CD4-positive, alpha-beta T cell treated with Interleukin-17A for 1 hour (primary cell): ENCODE measurements at places on chromosomes 16 and 17.

GRCh38 chr17:13541032-13541480 is 60.7 kb downstream of the HS3ST3A1 start:
- DNase-seq, result no peak

DNA sequence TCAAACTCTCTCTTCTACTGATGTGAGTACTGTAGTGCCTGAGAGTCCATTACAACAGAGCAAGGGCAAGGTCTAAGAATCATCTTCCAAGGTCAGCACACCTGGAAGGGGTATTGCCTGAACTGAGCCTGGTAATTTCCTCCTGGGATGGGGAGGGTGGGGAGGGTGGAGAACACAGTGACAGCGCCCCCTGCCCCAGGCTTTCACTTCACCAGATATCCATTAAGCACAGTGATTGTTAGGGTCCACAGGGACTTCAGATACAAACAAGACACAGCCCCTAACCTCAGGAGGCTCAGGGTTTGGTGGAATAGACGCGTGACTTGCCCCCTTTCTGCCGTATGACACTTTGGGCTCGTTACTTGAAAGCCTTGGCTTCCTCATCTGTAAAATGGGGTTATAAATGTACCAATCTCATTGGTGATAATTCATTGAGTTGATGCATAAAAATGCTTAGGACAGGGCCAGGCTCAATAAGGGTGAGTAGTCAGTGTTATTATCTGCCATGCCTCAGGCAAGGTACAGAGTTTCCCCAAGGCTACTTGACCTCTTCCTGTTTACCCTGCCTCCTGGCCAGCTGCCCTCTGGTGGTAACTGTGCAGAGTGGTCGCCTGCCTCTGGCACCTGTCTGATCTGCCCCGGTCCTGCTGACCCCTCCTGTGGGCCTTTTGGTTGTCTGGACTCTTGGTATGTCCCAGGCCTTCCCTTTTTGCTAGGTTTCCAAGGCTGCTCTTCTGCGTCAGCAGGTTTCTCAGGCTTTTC is 13.1 kb upstream of the BRD7 start:
- no peak for DNase-seq

DNA sequence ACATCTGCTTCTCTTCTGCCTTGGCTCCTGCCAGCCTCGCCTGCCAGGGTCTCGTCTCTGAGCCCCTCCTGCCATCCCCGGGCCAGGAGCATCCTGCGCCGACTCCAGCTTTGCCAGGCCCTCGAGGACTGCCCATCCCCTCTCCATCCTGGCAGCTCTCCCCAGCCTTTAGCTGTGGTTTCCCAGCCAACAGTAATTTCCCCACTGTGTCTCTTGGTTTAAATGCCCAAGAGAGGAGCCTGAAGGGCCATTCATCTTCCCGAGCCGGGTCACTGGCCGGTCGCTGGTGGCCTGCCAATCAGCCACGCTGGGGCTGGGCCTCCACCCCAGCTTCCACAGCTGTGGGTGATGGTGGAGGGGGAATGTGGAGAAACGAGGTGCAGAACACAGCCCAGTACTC is 47.8 kb downstream of the MRC2 start:
- DNase-seq, result no peak

DNA sequence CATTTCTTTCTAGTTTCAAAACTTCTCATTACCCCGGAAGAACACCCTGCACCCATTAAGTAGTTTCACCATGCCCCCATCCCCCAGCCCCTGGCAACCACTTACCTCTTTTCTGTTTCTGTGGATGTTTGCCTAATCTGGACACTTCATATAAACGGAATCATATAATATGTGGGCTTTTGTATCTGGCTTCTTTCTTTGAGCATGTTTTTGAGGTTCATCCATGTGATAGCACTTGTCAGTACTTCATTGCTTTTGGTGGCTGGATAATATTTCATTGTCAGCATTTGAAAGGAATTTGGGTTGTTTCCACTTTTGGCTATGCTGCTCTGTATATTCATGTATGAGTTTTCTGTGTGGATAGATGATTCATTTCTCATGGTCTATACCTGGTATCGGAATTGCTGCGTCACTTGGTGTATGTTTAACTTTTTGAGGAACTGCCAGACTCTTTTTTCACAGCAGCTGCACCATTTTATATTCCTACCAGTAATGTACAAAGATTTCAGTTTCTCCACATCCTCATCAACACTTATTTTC is 30.0 kb upstream of the SLC5A10 start:
- DNase-seq, result peak; percentile 23

DNA sequence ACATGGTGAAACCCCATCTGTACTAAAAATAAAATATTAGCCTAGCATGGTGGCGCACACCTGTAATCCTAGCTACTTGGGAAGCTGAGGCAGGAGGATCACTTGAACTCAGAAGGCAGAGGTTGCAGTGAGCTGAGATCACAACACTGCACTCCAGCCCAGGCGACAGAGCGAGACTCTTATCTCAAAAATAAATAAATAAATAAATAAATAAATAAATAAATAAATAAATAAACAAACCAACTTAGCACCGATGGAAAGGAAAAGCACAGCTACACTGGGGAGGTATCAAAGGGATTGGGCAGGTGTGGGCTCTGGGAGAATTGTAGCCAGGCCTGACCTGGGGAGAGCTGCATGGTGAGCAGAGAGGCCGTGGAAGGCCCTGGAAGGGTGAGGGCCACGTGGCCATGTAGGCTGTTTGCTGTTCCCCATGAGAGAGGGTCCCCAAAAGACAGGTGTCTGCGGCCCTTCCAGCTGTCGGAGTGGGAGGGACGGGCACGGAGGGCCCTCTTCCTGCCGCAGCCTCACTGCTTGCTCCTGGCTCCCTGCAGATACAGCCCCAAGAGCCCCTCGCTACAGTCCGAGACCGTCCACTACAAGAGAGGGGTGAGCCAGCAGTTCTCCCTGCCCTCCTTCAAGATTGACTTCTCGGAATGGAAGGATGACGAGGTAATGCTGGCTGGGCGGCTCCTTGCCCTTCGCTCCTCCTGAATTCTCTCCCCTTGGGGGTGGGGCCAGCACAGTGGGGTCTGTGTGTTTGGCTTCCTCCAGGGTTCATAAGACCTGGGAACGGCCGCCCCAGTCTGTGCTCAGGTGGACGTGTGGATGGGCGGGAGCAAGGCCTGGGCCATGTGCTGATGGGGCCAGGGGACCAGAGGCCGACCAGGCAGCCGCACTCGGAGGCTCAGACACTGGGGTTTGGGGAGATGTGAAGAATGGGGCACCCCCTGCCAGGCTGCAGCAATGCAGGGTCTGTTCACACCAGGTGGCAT is 32.4 kb downstream of the MGRN1 start:
- no peak for DNase-seq

- no peak for DNase-seq
Observed at GRCh38 chr16:53201900-53202299, 147.1 kb downstream of the CHD9 start.

DNA sequence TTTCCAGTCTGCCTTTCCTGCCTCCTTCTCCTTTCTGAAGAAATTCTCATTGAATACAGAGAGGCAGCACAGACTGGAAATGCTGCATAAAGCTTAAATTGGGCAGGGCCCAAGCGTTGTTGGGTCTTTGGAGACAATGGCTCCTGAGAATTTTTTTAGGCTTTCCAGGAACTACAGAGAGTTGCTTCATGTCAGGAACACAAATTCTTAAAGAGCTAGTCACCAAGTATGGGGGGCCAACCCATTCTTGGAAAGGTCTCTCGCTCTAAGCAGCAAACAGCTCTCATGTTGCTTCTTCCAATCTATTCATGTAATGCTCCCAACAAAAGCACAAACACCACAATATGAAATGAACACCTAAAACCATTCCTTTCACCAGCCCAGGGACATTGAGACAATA is 6.9 kb downstream of the HNF1B start:
- no peak for DNase-seq

GRCh38 chr17:27320222-27320560 is 26.3 kb downstream of the WSB1 start:
- DNase-seq, result no peak

DNA sequence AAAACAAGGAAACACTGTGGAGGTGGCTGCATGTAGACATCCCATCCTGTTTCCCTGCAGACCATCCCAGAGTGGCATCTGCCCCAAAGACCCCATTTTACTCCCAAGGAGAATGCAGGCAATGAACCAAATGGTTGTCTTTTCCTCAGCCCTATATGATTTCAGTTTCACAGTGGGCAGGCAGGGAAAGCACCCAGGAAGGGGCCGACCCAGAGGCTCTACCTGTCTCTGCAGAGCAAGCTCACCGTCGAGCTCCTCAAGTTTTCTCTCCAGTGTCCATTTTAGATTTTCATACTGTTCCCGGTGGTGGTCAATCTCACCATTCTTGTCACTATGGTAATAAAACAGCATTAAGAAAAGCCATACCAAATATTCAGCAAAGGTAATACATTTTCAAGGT is 14.6 kb downstream of the CCDC57 start:
- DNase-seq, result no peak

DNA sequence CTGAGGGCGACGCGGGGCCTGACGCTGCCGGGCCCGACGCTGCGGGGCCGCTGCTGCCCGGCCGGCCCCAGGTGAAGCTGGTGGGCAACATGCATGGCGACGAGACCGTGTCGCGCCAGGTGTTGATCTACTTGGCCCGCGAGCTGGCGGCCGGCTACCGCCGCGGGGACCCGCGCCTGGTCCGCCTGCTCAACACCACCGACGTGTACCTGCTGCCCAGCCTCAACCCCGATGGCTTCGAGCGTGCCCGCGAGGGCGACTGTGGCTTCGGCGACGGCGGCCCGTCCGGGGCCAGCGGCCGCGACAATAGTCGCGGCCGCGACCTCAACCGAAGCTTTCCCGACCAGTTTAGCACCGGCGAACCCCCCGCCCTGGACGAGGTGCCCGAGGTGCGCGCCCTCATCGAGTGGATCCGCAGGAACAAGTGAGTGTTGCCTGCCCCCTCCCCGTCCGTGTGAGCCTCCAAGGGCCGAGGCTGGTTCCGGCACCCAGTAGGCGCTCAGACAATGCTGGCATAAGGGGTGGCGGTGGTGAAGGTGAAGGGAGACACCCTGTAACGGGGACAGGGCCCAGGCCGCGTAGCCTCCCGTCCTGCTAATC is 676 bp downstream of the CPD start:
- peak; percentile 38 for DNase-seq

GRCh38 chr17:35865412-35866340 is 3.0 kb downstream of the HEATR9 start:
- DNase-seq, result no peak

- no peak for DNase-seq
Observed at GRCh38 chr17:62110923-62111484, 45.9 kb upstream of the MED13 start.

DNA sequence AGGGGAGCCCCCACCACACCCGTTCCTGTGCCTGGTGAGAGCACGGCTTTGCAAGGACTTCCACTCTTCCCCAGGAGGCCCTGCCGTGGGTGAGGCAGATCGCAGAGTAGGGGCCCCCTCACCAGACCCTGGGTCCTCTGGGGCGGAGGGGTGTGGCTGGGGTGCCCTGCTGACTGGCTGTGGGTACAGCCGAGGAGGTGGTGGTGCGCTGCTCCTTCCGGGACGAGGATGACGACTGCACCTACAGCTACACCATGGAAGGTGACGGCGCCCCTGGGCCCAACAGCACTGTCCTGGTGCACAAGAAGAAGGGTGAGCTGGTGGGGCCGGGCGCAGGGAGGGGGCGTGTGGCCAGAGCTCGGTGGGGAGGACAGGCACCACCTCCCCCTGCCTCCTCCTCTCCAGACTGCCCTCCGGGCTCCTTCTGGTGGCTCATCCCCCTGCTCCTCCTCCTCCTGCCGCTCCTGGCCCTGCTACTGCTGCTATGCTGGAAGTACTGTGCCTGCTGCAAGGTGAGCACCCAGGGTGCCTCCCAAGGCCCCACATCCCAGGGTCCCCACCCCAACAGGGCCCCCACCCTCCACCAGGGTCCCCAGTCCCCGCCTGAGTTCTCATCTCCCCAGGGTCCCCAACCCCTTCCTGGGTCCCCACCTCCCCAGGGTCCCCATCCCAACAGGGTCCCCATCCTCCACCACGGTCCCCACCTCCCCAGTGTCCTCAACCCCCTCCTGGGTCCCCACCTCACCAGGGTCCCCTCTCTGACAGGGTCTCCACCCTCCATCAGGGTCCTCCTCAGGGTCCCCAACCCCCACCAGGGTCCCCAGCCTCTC is 16.1 kb downstream of the ITGB4 start:
- DNase-seq, result no peak

DNA sequence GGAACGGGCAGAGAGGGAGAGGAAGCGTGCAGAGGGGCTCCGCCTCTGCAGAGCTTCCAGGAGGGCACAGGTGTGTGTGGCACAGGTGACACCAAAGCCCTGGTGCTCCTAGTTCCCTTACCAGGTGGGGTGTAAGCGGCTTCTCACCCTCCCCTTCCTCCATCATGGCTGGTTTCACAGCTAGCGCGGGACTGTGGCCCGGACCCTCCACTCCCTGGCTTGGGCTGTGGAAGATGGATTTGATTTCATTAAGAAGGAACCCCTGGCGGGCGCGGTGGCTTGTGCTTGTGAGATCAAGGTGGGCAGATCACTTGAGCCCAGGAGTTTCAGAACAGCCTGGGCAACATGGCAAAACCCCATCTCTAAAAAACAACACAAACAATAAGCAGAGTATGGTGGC is 241.2 kb upstream of the GSE1 start:
- DNase-seq, result no peak

GRCh38 chr17:44037471-44037870 is 22.7 kb upstream of the TMEM101 start:
- no peak for DNase-seq

GRCh38 chr16:73404001-73404400 is 356.1 kb upstream of the ZFHX3 start:
- DNase-seq, result no peak

DNA sequence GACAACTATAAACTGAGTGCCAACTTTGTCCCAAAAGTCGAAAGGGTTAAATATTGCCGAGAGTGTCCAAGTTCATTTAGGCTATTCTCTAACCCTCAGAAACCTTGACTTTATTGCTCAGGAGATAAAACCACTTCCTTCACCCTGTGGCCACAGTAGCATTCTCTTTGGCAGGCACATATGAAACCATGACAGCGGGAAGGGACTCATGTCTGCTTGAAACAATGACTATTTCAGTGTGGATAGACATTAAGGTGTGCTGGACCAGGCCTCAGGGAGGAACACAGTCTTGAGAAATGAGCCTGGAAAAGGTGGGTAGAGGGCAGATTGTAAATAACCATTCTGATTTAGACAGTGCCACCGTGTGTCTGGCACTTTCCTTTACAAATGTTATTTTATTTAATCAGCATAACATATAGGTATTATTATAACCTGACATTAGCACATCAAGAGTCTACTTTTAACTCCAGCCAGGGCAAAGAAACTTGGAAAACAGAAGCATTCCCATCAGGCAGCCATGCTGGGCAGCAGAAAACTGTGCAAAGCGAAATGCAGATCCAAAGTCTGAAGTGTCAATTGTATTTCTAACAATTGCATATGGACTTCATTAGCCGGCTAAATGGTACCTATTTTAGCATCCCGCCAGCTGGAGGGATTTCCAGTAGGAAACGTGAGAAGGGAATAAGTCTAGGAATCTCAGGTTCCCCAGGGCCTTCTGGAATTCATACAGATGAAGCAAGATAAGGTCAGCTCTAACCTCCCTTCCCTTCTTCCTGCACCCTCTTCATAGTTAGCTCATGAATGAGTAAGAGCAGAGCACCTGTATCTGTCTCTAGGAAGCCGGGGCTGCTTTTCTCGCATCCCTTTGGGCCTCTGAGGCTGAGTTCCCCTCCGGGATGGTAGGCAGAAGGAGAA is 212.8 kb upstream of the ELAC2 start:
- DNase-seq, result no peak
